ENCODE measurements at places on chromosomes 7 and 10.

- peak; percentile 88 for DNase-seq
These were observed 8.0 kb downstream of the CALHM3 start for GRCh38 chr10:103470761-103471653.

DNA sequence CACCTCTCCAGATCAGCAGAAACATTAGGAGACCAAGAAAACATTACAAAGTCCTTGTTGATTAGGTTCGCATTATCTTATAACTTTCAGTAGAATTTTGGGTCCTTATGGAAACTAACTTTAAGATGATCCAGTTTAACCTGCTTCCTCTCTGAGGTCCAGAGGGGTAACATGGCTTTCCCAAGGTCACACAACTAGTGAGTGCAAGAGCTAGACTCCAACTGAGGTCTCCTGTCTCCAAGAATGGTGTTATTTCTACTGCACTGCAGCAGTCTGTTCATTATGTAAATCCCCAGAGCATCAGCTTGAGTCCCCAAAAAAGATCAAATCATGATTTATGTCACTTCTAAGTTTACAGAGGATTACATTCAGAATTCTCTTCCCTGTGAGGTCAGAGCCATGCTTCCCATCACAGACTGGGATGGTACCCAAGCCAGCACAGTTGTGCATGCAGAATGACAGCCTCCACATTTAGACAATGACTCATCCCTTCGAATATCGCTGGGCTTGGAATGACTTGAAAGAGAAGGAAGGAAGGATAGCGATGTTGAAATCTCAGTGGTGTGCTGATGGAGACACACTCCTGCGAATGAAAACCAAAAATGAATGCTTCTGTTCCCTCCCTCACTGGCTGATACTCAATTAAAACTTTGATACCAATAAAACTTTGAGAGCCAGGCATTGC, 163.1 kb upstream of the PLXNA4 start:
- no peak for DNase-seq

- no peak for DNase-seq
These were observed 28.2 kb downstream of the ADARB2 start for GRCh38 chr10:1709161-1709560.

- no peak for DNase-seq
These were observed 281.9 kb downstream of the EXOC4 start for GRCh38 chr7:133534816-133535215.

DNA sequence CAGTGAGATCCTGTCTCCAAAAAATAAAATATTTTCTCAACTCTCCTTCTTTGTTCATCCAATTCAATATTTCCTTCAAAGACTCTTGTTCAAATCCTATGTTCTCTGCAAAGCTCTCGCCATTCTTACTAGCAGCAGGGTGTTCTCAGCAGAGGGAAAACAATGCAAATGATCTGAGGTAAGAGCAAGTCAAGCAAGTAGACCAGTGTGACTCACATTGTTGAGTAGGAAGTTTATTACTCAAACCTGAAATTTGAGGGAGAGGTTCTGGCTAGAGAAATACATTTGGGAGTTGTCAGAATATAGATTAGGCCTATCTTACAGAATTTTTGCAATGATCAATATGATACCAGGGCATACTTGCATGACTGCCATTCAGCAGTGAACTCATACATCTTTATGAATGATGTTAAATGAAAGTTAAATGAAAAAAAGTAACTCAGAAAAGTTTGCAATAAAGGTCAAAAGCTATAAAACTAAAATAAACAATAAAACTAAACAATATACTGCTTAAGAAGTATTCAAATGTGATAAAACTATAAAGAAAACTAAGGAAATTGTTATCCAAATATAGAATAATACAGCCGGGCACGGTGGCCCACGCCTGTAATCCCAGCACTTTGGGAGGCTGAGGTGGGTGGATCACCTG, 5.8 kb downstream of the IDE start:
- DNase-seq: no peak

GRCh38 chr7:145644426-145645134, 472.0 kb upstream of the CNTNAP2 start:
- DNase-seq: no peak

DNA sequence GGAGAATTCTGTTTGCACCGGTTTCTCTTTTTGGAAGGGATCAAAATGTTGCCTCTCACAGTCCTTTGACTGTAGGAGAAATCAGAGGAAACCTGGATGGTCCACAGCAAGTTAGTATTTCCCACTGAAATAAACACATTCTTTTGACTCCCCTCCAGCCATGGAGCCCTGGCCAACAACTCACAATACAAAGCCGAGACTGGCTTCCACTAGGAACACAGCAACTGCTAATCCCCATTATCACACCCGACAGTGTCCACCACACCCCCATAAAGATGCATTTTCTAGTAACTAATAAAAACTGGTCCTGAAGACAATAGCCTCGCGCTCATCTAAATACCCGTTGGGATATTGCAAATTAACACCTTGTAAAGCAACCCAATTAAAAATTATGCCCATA, 798 bp upstream of the MACROH2A2 start:
- no peak for DNase-seq

GRCh38 chr7:69982197-69982596, 383.9 kb downstream of the AUTS2 start:
- no peak for DNase-seq

GRCh38 chr7:92745241-92745640, 91.1 kb downstream of the CDK6 start:
- DNase-seq: no peak

- no peak for DNase-seq
These were observed 1.1 kb downstream of the MAP3K8 start for GRCh38 chr10:30435073-30435422.

- DNase-seq: no peak
These were observed 19.9 kb downstream of the POLL start for GRCh38 chr10:101568054-101568745.

GRCh38 chr10:21329995-21330627, 195.4 kb downstream of the SKIDA1 start:
- DNase-seq: no peak

GRCh38 chr7:47944536-47945260, 3.6 kb downstream of the PKD1L1 start:
- no peak for DNase-seq

GRCh38 chr7:32279500-32279899, 209.3 kb upstream of the PDE1C start:
- no peak for DNase-seq

DNA sequence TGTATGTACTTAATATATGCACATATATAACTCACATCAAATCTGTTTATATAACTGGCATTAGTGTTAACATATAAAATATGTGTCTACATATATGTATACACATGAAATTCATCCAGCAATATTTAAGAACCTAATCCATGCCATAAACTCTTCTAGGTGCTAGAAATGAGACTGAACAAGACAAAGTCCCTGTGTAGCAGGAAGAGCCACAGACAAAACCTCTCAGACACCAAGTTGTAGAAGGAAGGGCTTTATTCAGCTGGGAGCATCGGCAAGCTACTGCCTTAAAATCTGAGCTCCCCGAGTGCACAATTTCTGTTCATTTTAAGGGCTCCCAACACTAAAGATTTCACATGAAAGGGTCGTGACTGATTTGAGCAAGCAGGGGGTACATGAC, 52.5 kb downstream of the CRPPA start:
- DNase-seq: no peak

GRCh38 chr10:31121757-31122577, 90.3 kb upstream of the ZNF438 start:
- DNase-seq: no peak

- DNase-seq: no peak
These were observed 17.4 kb upstream of the TMEM236 start for GRCh38 chr10:17734432-17735080.

GRCh38 chr7:676972-677385, 49.5 kb upstream of the DNAAF5 start:
- no peak for DNase-seq

DNA sequence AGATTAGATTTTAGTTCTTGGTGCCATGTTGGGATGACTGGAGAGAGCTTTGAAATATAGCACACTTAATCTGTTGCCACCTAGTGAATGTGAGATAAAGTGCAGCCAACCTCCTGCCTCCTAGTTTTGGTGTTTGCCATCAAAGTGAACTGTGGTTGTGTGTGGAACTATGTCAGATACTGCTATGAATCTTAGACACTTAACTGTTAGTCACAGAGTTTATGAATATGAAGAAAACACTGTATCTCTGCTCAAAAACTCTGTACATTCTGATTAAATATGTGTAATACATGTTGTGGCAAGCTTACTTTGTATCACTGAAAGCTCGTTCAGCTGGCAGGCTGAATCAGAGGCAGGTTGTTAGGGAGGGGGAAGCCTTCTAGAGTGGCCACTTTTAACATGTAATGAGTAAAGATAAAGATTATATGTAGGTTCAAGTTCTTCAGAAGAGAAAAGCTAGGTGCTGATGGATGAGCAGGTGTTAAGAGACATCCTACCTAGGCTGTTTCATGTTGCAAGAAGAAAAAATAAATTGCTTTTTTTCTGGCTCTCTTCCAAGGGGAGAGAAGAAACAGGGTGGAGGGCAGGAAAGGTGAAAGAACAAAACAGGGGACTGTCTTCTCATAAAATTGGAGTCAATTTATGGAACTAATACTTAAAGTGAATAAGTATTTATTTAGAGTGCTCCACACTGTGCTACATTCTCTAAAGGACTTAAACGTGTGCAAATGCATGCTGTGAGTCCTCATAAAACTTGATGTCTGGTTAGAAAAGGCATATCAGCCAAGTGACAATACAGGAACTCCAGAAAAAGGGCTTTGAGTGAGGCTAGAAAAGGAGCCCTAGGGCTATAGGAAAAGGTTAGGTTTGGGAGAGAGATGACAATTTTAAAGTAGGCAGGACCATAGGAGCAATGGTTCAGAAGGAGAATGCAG, 14.1 kb upstream of the LAMB1 start:
- no peak for DNase-seq

DNA sequence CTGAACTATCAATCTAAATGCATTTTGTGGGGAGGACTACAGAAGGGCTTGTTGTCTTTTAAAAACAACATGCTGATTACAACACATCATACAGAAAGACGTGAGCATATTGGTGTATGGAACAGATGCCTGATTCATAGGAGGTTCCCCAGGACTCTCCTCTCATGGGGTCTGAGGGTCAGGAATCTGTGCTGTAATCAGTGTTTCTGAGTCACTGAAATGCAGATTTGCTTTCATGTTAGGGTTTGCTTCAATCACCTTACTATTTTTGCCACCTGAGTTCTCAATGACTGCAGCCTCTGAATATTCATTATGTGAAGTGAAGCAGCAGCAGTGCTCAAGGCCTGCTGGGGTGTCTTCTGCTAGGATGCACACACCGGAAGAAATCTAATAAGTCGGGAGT, 550 bp upstream of the ANK3 start:
- no peak for DNase-seq
